ENCODE measurements at places on chromosomes 1 and 21.

GRCh38 chr1:43306688-43307457, 6.1 kb downstream of the TIE1 start:
- DNase-seq = no peak

DNA sequence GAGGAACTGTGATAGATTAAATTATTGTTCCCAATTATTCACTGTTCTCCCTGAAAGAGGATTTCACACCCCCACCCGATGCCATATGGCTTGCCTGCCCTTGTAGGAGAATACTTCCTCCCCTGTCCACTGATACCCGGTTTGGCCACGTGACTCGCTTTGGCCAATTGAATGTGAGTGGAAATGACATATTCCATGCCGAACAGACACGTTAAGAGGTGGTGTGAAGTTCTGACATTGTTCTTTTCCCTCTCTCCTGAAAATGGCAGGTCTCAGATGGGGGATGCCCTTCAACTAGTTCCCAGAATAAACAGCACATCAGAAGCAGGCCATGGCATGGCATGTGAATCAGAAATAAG, 5.3 kb downstream of the STUM start:
- no peak for DNase-seq

DNA sequence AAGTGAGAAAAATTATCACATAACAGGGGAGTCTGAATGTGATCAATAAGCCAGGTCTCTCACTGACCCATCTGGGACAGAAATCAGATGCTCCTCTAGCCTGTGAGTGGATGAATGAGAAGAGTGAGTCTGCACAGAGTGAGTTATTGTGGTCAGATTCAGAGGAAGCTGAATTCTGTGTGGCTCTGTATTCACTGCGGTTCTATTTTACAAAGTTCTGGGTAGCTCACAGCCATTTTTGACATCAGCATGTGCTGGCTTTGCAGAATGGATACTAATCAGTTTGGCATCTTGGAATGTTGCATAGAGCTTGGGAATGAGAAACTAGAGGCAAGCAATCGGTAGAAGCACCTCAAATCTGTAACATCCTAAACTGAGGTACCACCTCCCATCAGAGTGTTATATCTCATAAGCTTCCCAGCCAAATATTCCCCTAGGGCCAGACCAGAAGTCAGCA, 3.8 kb downstream of the COLGALT2 start:
- DNase-seq = no peak

DNA sequence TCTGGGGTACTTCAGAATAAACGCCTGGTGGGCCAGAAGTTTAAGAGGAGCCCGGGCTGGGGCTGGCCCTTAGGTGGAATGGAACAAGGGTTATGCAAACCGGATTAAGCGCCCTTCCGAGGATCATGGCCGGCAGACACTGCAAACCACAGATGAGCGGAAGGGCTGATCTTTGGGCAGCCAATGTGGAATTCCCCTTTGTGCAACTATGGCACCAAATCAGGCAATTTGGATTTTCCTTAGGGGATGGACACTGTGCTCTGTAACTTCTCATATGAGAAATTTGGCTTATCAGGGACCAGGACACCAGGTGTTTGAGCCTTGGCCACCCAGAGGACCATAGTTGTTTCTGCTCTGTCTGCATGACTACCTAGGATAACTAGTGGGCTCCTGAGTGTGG, 5.7 kb upstream of the IL10 start:
- DNase-seq = no peak

- DNase-seq = no peak
Observed at GRCh38 chr1:9860887-9861286, 37.1 kb upstream of the CLSTN1 start.

DNA sequence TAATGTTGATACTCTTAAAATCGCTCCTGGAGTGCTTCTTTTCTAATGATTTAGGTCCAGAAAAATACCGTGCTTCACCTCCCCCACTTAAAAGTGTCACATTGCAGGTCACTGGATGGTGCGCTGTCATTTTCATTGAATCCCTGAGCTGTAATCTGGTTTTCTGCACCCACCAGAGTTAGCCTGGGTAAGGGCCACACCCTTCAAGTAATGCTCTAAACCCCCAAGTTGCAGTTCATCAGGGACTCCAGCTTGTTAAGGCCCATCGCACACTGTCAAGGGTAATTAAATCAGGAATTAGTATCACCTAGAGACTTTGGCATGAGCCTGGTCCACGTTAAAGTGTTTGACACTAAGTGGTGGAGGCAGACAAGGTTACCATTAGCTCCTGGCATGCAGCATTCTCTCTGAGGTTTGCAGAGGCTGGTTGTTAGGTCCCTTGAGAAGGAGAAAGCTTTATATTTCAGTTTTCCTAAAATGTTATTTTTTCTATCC, 34.0 kb downstream of the ASTN1 start:
- DNase-seq = no peak

GRCh38 chr1:169610858-169611257, 19.1 kb downstream of the SELP start:
- no peak for DNase-seq

DNA sequence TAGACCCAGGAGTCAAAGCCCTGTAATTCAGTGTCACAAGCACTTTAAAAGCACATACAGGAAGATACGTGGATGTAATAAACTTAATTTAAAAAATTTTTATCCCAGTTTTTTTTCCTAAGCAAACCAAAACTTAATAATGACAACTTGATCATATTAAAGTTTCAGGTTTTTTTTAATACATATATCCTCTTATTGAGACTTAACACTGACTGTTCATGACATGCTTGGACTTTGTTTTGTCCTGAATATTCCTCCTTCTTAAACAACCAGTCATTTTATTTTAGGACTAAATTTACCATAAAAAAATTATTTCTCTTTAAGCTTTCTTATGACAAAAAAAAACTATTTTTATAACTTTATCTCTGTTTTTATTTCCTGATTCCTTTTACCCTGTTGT, 64.1 kb downstream of the WDR4 start:
- DNase-seq = no peak

All from colonic mucosa (tissue), 4 donors.